ENCODE measurements at places on chromosomes 13 and 19.

DNA sequence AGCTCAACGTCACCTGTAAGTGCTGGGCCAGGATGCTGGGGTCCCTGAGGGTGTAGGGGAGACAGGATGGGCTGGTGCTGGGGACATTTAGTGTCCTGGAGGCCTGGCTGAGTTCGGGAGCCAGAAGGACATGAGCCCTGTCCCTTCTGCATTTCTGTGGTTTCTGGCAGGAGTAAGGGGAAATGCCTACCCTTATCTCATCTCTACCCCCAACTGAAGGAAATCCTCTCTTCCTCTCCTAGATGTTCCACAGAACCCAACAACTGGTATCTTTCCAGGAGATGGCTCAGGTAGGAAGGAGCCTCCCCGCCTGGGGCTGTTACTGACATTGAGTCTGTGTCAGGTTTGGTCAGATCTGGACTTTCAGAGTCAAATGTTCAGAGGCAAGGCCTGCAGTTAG lies 1.2 kb downstream of the CD33 start:
- no peak for DNase-seq

GRCh38 chr13:31424130-31424729 lies 224.5 kb downstream of the B3GLCT start:
- peak; percentile 33 for DNase-seq

DNA sequence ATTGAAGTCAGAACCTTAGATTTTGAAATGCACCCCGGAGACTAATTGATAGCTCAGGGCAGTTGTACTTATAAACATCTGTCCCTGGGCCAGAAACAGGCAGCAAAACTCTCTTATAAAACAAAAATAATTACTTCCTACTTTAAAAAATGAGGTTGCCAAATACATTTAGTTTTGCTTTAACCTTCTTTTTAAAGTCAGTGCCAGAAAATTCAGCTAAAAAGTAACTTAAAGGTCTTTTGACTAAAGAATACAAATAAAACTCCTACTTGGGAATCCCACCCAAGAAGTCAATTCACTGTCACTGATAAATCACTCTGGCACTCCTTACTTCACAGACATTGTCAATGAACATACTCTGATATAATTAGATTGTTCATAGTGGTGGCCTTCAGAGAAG lies 60.7 kb downstream of the DOCK9 start:
- DNase-seq, result no peak

DNA sequence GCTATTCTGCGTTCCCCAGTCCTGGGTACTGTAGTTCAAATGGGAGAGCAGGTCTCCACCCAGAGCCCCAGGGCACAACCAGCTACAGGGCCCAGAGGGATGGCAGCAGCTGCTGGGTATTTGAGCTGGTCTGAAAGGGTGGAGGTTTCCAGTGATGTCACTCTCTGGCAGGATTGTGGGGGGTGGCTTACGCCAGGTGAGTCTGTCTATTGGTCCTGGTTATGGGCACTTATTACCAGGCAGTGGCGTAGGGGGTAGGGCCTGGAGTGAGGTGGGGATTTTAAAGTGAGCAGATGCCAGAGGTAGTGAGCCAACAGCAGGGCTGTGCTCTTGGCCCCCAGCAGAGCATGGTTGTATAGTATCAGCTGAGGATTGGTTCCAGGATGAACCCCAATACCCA lies 6.2 kb downstream of the RPS19 start:
- DNase-seq, result no peak

GRCh38 chr13:97307882-97308624 lies 85.9 kb downstream of the MBNL2 start:
- no peak for DNase-seq

GRCh38 chr13:46561286-46561685 lies 8.3 kb downstream of the LRCH1 start:
- no peak for DNase-seq

DNA sequence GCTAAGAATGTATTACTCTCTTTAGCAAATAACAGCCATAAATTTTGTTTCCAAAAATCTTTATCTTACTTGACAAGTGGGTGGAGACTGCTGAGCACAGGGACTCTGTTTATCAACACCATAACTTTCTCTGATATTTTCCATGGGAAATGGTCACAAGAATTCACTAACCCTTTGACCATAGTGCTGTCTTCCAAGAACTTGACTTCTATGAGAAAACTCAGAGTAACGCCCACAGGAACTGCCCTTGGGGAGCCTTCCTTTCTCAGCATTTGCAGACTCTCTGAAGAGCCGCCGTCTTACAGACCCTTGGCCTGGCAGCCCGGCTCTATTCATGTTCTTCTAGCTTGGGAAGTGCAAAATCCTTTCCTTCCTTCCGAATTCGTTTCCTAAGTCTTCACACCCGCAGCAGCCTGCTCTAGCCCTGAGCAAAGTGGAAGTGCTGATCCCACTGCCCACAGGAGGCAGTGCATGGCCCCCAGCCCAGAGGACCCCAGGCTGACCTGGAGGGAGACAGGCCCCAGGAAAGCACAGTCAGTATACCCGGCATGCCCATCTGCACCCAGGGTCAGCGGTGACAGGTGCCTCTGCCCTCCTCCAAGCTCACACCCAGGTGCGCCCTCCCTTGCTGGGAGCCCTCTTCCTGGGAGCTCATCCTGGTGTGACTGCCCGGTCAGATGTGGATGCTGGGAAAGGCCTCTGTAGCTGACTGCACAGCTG lies 10.2 kb downstream of the GAS6 start:
- no peak for DNase-seq

- no peak for DNase-seq
Measured at GRCh38 chr13:24004142-24004899, 107.0 kb upstream of the C1QTNF9B start.

GRCh38 chr13:66835040-66835628 lies 395.0 kb downstream of the PCDH9 start:
- DNase-seq, result peak; percentile 62

DNA sequence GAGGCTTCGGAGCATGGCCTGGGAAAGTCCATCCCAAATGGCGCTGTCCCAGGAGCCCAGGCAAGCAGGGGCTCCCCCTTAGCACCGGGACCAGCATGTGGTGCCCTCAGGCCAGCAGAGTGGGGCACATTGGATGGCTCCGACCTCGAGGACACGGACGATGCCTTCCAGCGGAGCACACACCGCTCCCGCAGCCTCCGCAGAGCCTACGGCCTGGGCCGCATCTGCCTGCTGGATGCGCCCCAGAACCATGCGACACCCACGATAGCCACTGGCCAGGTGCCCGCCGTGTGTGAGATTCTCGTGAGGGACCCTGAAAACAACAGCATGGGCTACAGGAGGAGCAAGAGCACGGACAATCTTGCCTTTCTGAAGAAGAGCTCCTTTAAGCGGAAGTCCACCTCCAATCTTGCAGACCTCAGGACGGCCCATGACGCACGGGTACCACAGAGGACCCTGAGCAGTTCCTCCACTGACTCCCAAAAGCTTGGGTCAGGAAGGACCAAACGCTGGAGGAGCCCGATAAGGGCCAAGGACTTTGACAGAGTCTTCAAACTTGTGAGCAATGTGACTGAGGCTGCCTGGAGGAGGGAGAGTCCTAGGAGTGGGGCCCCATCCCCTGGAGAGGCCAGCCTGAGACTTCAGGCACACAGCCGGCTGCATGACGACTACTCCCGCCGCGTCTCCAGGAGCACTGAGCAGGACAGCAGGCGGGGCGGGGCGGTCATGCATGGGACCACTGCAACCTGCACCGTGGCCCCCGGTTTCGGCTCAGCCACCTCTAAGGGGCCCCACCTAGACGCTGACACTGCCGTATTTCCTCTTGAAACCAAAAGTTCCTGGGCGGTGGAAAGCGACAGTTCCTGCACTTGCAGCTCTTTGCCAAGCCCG lies 63.1 kb downstream of the SPATA13 start:
- DNase-seq, result no peak

GRCh38 chr19:53912653-53913052 lies 3.6 kb downstream of the CACNG7 start:
- no peak for DNase-seq

DNA sequence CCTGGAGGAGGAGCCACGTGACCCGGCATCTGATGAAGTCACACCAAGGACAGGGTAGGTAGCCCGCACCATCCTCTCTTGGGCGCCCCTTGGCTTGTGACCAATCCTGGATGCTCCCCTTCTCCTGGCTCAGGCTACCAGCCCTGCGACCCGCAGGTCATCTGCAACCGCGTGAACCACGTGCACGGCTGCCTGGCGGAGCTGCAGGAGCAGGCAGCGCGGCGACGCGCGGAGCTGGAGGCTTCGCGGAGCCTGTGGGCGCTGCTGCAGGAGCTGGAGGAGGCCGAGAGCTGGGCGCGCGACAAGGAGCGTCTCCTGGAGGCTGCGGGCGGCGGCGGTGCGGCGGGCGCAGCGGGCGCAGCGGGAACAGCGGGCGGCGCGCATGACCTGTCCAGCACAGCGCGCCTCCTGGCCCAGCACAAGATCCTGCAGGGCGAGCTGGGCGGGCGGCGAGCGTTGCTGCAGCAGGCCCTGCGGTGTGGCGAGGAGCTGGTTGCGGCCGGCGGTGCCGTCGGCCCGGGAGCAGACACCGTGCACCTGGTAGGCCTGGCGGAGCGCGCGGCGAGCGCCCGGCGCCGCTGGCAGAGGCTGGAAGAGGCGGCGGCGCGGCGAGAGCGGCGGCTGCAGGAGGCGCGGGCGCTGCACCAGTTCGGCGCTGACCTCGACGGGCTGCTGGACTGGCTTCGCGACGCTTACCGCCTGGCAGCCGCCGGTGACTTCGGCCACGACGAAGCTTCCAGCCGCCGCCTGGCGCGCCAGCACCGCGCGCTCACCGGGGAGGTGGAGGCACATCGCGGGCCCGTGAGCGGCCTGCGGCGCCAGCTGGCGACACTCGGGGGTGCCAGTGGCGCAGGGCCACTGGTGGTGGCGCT lies 45.9 kb downstream of the SPTBN4 start:
- no peak for DNase-seq

GRCh38 chr19:40718774-40719391 lies 2.0 kb downstream of the ITPKC start:
- no peak for DNase-seq

- DNase-seq, result no peak
Measured at GRCh38 chr13:50280441-50280937, 265.2 kb downstream of the KCNRG start.

GRCh38 chr13:113355621-113356020 lies 8.3 kb downstream of the GRTP1 start:
- no peak for DNase-seq

DNA sequence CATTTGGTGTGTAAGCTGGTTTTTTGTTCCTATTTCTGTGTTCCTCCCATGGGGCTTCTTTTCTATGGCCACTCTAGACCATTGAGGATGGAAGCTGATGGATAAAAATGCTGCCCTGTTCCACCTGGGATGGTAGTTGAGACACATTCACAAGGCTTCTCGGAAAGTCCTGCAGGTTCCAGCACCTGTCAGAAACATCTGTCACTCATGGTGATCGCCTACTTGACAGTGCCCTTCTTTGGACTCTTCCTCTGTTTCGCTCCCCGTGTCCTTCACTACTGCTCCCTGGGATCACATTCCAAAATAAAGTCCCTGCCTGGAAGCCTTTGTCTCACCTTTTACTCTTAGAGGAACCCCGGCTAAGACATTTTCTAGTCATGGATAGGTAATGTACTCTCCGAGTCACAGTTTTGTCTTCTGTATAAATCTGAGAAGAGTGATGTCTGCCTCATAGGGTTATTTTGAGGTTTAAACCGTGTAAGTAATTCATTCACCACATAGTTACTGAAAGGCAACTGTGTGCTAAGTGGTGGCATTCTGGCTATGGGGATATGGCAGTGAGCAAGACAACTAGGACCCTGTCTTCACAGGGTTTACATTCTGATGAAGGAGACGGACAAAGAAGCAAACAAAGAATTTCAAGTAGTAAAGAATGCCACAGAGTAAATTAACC lies 21.0 kb downstream of the UBAC2 start:
- DNase-seq, result no peak

DNA sequence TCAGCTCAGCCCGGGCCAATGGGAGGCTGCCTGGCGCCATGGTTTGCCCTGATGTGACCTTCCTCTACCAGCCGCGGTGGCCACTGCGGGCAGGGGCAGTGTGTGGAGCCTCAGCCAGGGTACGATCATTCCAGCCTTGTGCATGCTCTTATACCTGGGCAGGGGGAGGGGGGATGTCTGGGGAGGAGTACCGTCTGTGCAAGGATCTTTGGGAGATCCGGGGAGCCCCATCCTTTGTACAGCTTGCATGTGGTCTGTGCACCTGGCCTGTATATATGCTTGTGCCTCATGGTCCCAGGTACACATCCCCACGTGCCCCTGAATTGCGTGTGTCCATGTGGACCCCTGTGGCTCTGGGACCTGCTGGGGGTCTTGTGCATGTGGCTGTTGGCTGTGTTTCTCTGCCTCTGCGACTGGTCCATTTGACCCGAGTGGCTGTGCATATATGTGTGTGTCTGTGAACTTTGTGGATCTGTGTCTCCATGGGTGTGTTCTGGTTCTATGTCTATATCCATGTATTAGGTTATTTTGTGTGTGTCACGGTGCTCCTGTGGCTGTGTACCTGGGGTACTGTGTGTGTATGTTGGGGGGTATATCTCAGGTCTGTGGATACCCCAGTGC lies 12.8 kb upstream of the NANOS3 start:
- no peak for DNase-seq

DNA sequence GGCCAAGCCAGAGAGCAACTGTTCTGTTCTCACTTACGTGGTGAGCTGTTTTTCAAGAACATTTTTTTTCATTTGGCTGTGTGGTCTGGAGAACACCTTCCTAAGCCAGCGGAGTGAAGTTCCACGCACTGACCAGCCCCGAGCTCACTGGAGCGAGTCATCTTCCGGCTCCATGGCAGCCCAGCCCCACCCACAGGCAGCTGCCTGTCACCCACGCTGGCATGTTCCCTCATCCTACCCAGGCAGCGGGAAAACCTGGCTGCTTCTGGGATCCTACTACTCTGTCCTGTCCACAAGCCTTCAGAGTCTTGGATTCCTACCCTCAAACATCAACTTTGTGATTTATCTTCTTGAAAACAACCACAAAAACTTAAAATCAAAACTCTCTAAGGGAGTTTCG lies 76.2 kb downstream of the GGACT start:
- DNase-seq, result no peak

- DNase-seq, result no peak
Measured at GRCh38 chr19:41960973-41961372, 1.9 kb upstream of the RABAC1 start.

- no peak for DNase-seq
Measured at GRCh38 chr19:36528921-36529518, 949 bp upstream of the ZNF260 start.

- no peak for DNase-seq
Measured at GRCh38 chr19:6268382-6268771, 11.4 kb downstream of the MLLT1 start.

- no peak for DNase-seq
Measured at GRCh38 chr19:17942181-17942580, 9.4 kb downstream of the CCDC124 start.

All from NCI-H774 (cell line).